Stimulated activated CD4-positive, alpha-beta T cell treated with anti-CD3 and anti-CD28 coated beads, Interleukin-1b, Interleukin-23, amount 100 ng/mL, for 24 hours (primary cell): ENCODE measurements at places on chromosomes 12 and 14.

DNA sequence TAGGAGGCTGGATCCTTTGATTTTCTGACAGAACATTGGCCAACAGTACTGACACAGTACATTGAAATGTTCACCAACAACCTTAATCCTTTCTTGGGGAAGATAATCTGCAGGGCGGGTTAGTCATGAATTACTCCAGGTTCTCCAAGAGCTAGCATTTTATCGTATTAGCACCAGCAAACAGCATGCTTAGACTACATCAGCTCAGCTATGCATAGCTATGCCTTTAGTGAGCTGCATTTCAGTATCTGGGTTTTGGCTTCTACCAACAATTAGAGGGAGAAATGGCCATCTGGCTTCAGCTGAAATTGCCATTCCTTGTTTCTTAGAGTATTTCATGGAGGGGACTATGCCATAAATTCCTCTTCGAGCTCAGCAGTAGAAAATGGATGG, 33.8 kb downstream of the SAMD4A start:
- DNase-seq: no peak

- DNase-seq: no peak
Measured at GRCh38 chr14:63426838-63427352, 108.2 kb upstream of the GPHB5 start.

DNA sequence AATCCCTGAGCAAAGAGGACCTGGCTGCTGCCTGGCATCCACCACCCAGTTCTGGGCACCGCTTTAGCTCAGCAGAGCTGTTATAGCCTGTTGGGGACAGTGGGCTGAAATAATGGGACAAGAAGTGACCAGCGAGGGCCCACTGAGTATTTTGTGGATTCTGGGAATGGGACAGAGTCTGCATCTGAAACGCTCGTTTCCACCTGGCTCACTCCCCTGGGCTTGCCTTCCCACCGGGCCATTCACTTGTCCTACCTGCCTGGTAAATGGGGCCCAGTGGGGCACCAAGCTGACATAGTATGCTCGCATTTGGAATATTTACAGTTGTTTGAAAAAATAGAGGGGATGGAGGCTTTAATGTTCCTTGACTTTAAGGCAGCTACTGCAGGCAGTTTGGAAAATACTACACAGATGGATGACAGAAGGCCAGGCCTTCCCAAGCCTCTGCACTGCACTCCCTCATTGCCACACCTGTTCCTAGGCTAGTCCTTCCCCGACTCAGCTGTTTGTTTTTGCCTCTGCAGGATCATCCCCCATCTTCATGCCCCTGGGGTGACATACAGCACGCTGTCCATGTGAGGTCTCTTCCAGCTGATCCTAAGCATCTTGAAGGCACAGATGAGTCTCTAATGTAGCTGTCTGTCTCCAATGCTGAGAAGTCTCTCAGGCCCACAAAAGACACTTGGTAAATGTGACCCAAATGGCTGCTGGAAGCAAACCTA, 61.3 kb upstream of the DICER1 start:
- no peak for DNase-seq

GRCh38 chr14:95323917-95324316, 4.2 kb upstream of the CLMN start:
- no peak for DNase-seq

DNA sequence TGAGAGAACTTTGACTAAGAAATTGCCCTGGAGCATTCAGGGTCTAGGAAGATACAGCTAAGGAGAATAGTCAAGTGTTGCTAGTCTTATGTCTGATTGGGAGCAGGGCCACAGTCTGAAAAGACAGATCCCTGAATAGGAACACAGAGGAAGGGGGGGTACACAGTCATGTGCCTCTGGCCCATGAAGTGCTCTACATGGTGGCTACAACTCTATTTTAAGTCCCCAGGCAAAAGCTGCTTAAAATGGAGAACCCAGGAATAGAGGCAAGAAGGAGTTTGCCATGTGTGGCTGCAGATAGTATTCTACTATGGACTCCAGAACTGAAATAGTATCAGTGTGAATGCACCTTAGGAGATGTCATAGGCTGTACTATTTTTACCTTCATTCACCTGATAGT, 118.0 kb upstream of the NPAS3 start:
- DNase-seq: no peak

GRCh38 chr12:131147894-131148293, 194.2 kb downstream of the ADGRD1 start:
- DNase-seq: no peak

DNA sequence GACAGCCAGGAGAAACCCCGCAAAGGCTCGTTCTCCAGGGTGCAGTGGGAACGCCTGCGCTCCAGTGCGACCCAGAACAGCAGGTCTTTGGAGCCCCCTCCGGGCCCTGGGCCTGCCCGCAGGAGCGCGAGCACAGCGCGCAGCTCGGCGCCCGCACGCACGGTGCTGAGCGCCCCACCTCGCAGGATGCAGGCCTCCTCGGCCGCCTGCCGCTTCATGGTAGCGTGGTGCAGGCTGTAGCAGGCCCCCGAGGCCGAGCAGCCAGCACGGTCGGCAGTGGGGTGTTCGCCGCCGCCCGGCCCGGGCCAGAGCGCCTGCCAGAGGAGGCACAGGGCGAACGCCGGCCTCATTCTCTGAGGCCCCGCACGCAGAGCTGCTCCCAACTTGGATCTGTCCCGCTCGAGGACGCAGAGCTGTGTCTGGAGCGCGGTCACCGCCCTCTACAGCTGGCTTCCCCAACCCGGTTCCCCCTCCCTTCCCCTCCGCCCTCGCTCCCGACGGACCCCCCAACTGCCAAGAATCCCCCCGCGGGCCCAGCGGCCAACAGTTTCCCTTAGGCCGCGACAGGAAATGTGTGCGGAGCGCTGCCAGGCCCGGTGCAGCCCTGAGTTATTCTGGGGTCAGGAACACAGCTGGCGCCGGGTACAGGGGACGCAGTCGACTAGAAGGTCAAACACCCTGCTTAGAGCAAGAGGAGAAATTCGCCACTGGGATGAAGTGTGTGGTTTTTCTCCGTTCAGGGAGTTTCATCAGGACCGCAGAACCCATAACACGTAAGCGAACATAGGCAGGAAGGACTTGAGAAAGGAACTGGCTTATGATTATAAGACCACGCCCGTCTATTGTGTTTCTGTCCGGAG, at the start of gene CLEC14A:
CLEC14A (minus strand) TSS at position 421 of the 860 bp plus-strand sequence; CDS start at position 350, 71 bp downstream.
- no peak for DNase-seq

DNA sequence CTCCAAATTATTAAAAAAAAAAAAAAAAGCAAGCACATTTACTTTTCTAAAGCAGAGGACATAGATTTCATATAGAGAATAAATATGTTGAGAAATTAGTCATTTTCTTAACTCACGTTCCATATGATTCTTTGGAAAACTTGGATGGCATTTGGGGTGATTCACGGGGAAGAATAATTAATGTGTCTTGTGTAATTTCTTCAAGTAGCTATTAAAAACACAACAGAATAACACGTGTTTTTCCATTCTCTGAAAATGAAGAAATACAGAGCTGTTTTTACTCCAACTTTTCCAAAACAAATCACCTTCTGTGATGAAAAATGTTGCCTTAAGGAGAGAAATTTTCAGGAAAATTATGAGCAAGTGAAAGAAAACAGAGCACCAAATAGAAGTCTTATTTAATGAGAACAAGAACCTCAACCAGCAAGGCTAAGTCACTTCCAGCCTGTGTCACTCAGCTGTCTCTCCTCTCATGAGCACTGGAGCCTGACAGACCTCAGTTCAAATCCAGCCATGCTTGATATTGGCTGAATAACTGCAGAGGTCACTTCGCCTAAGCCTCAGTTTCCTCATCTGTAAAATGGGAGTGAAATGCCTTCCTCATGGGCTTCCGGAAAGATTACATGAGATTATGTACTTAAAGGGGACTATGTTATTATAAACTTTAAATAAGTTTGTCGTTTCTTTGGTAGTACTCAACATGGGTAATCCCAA, 42.8 kb upstream of the NUAK1 start:
- DNase-seq: no peak

DNA sequence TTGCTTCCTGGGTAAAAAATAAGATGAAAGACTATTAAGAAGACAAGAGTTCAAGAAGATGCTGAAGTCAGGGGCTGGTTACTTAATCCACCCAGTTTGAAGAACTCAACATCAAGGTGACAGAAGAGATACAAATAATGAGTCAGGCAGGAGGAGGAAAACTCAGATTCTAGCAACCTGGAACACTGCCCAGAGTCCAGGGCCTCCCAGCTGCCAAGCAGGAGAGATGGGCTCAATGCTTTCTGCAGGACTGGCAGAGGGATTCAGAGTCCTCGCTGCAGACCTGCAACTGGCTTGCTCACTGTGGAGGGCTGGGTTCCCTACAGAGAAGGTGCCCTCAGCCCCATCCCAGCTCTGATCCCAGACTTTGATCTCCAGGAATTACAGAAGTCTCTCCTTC, 28.6 kb upstream of the CEBPE start:
- no peak for DNase-seq

DNA sequence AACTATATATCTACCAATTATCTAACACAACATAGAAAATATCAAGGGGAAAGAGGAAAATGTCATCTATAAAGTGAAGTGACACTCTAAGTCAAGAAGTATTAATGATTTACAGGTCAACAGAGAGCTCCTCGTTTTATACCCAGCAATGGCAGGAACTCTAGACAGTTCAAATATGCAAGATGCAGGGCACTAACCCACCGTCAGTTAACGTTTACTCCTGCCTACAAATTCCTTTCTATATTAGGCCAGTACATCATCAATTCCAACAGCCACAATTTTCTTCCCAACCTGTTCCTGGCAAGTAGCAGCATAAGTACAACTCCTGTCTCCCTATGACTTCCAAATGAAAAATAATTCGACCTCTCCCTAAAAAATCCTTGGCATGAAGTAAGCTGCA, 9.0 kb upstream of the KANSL2 start:
- no peak for DNase-seq

- no peak for DNase-seq
Measured at GRCh38 chr12:98446060-98446459, 69.3 kb upstream of the TMPO start.

DNA sequence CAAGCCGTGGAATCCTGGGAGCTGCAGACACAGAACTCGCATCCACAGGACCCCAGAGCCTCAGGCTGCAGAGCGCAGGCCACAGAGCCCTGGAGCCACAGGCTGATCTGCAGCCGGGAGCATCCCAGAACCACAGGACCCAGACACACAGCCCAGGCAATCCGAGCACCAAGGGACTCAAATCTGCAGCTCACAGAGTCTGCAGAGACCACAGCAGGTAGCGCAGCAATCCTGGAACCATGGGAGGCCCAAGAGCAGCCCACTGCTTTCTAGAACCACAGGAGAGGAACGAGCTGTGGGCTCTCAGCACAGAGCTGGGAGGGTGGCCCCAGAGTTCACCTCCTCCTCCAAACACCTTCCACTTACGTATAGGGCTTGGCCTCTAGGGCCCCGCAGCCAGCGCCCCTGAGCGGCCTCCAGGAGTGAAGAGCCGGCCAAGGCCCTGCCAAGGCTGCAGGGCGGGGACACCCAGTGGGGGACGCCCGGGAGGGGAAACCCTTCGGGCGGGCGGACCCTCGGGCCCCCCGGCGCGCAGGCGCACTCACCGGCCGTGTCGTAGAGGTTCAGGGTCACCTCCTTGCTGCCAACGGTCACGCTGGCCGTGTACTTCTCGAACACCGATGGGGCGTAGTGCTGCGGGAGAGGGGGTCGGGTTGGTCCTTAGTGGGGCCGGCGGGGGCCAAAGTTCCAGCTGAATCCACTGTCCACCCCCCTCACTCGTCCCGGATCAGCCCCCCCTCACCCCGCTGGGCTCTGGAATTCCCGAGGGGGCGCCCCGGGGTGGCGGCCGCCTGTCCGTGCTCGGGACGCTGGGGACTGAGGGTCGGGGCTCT, 665 bp downstream of the RHOF start:
- DNase-seq: no peak

- DNase-seq: no peak
Measured at GRCh38 chr14:61563162-61563511, 132.2 kb upstream of the HIF1A start.

- DNase-seq: no peak
Measured at GRCh38 chr12:46493834-46494181, 121.2 kb upstream of the SLC38A2 start.

GRCh38 chr12:46508651-46509050, 136.1 kb upstream of the SLC38A2 start:
- no peak for DNase-seq

GRCh38 chr12:85244561-85244960, 35.5 kb upstream of the ALX1 start:
- no peak for DNase-seq

DNA sequence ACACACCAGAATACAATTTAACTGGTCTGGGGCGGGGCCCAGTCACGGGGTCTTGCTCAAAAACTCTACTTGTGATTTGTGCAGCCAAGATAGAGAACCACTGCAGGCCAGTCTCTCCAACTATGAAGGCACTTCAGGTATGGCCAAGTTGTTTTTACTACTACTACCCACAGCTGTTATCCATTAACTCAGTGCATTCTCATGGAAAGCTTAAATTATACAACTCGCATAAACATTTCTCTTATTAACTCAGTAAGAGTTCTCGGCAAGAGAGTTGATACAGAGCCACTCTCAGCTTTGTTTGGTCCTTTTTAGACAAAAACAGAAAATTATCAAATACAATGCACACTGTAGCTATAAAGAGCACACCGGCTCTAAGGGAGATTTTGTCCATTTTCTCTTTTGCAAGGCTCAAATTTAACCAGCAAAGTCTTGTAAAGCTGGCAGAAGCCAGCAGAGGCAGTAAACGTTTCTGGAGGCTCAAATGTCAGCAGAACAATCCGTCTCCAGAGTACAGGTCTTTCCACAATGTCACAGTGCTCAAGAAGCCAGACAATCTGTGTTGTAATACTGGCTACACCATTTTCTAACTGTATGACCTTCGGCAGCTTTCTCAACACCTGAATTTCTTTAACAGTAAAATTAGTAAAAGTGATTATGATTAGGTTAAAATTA, 85.9 kb downstream of the PTGER2 start:
- DNase-seq: no peak

GRCh38 chr12:13980538-13981295, 685 bp downstream of the GRIN2B start:
- DNase-seq: no peak

- DNase-seq: no peak
Measured at GRCh38 chr12:46468160-46468559, 95.6 kb upstream of the SLC38A2 start.

GRCh38 chr12:42756841-42757623, 167.5 kb upstream of the PRICKLE1 start:
- no peak for DNase-seq

DNA sequence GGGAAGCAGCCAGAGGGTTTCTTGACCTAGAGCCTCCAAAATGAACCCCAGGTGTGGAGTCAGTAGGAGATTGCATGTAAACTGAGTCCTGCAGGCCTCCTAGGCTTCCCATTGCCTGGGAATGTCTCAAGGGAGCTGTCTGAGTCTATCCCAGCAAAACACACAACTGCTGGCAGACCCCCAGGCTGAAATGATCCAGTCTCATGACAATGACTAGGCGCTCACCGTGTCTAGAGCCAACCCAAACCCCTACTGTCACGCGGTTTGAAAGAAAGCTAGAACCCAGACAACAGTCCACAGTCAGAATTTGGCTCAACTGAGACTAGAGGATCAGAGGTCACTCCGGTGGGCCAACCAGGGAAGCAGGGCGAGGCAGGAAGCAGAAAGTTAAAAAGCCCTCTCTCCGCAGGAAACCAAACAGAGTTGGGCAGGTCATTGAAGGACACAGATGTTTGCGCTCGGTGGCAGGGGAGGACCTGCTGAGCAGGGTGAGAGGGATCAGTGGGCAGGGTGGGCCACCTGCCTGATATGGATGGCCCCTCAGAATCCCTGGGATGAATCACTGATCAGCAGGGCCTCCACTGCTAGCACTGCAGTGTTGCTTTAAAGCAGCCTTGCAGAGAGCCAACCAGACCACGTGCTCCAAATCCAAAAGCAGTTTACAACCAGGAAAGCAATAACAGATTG, 23.8 kb downstream of the ACTN1 start:
- DNase-seq: no peak

GRCh38 chr14:91315844-91316267, 71.4 kb upstream of the GPR68 start:
- DNase-seq: peak; percentile 57
